Upper lobe of left lung (tissue), 6 donors: ENCODE measurements at places on chromosomes 16 and 17. TPM values are rescaled to one million over a fixed set of nuclear protein-coding genes. Genes with fewer than 3 reads are reported as not detected.
A peak's percentile ranks its signal among the peaks of the same experiment; 100 is the strongest.

DNA sequence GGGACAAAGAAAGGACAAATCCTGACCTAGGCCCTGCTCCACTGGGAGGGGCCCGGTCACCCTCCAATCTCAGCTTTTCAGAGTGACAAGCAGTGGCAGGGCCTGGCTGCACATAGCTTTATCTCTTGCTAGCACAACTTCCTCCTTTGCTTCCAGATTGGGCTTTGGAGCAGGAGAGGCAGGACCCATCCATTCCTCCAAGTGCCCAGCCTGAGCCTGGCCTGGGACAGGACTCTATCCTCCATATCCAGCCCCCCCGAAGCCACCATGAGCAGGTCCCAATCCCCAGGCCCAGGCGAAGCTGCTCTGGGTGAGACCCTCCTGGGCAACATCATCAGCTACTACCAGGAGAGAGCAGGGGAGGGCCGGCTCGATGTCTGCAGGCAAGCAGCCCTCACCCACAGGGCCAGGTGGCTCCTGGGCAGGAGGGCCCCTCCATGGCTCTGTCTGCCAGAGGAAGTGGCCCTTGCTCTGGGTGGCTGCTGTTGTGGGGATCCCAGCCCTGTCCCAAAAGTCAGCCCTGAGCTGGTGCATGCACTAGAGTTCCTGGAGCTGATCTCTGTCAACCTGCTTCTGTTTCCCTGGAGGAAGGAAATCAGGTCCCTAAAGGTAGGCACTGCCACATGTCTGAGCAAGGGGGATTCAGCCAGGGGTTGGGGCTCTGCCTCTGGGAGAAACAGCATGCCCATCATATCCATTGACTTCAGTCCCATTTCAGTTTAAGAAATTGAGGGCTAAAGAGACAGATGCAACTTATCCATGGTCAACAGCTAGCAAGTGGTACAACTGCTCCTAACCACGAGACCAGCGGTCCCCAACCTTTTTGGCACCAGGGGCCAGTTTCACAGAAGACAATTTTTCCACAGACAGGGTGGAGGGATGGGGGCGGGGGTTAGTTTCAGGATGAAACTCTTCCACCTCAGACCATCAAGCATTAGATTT is 58.9 kb downstream of the TK2 start:
- H3K27me3 ChIP-seq = no peaks in the 10 kb centered on the region
- no peaks in the 10 kb centered on the region for H3K36me3 ChIP-seq
- DNase-seq = peak; percentile 21

DNA sequence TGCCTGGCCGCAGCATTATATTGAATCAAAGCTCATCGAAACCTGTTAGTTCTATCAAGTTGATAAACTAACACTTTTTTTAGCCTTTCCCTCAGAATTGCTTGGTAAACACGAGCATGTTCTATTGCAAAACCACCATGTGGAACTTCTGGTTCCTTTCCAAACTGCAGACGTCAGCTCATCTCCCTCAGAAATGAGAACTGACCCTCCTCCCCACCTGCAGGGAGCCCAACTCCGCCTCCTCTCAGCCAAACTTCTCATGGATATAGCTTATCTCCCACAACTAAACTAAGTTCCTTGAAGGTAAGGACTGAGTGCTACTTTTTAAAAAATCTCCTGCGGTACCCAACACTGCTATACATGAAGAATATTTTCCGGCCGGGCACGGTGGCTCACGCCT is 6.7 kb downstream of the SHMT1 start:
- peaks cover 18% of the 10 kb centered on the region for H3K4me1 ChIP-seq
- peak overlapping the region; percentile 59 for H3K27ac ChIP-seq
- H3K27me3 ChIP-seq = no peaks in the 10 kb centered on the region
- peak; percentile 70 for DNase-seq
- H3K36me3 ChIP-seq = peaks cover 9% of the 10 kb centered on the region

- no peaks in the 10 kb centered on the region for H3K4me1 ChIP-seq
- no peak overlapping the region for H3K27ac ChIP-seq
- no peaks in the 10 kb centered on the region for H3K36me3 ChIP-seq
- no peak overlapping the region for H3K4me3 ChIP-seq
- no peaks in the 10 kb centered on the region for H3K27me3 ChIP-seq
Observed at GRCh38 chr17:61279476-61280145, 120.0 kb upstream of the TBX2 start.

- H3K27me3 ChIP-seq = no peaks in the 10 kb centered on the region
- no peak overlapping the region for H3K27ac ChIP-seq
- no peaks in the 10 kb centered on the region for H3K36me3 ChIP-seq
- no peak for DNase-seq
Observed at GRCh38 chr16:20401066-20401465, 3.5 kb downstream of the PDILT start.

DNA sequence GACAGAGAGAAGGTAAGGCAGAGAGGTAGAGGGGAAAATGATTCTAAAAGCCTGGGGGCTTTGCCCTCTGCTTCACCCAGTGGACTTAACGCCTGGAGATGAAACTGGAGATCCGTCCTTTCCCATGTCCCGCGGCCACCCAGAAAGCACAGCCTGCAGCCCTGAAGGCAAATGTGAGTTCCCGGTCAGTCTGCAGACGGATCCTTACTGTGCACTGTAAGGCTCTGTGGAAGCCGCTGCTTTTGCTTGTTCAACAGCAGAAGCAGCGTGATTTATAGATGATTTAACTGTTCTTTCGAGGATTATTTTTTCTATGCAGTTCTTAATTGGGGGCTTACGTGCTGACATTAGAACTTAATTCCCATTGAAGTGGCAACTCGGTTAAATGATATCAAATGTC is 290.4 kb downstream of the FOXL1 start:
- H3K27ac ChIP-seq = no peak overlapping the region
- H3K36me3 ChIP-seq = no peaks in the 10 kb centered on the region
- no peak for DNase-seq

- no peak overlapping the region for H3K4me3 ChIP-seq
- no peak overlapping the region for H3K27ac ChIP-seq
- DNase-seq = peak; percentile 53
- no peaks in the 10 kb centered on the region for H3K4me1 ChIP-seq
- no peaks in the 10 kb centered on the region for H3K27me3 ChIP-seq
Observed at GRCh38 chr16:87100306-87101058, 216.7 kb downstream of the C16orf95 start.

DNA sequence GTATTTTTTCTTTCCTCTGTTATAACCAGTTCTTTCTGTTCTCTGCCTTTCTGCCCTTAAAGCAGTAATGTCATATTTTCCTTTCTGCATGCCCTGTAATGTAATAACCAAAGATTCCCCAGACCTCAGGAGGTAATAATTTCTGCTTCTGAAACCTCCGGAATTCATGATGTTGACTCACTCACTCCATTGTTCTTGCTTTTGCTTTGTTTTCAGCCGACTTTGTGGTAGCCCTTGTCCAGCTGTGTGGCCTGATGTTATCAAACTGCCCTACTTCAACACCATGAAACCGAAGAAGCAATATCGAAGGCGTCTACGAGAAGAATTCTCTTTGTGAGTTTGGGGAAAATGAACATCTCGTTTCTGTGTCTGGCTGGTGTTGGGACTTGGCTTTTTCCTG is 55.9 kb downstream of the CDK12 start:
- H3K27me3 ChIP-seq = no peaks in the 10 kb centered on the region
- no peak for DNase-seq
- no peak overlapping the region for H3K27ac ChIP-seq
- no peak overlapping the region for H3K4me3 ChIP-seq
- no peaks in the 10 kb centered on the region for H3K4me1 ChIP-seq

- H3K4me3 ChIP-seq = no peak overlapping the region
- H3K4me1 ChIP-seq = no peaks in the 10 kb centered on the region
- no peak for DNase-seq
Observed at GRCh38 chr16:47979164-47979520, 176.7 kb downstream of the ABCC12 start.

- H3K4me3 ChIP-seq = no peak overlapping the region
- no peaks in the 10 kb centered on the region for H3K36me3 ChIP-seq
- H3K4me1 ChIP-seq = peaks cover 4% of the 10 kb centered on the region
Observed at GRCh38 chr17:15913826-15914225, 31.1 kb upstream of the ADORA2B start.

GRCh38 chr16:3027983-3028715 is 4.3 kb downstream of the THOC6 start:
- peaks cover 47% of the 10 kb centered on the region for H3K4me1 ChIP-seq
- no peaks in the 10 kb centered on the region for H3K27me3 ChIP-seq
- DNase-seq = peak; percentile 97
- no peak overlapping the region for H3K4me3 ChIP-seq
- H3K27ac ChIP-seq = no peak overlapping the region

DNA sequence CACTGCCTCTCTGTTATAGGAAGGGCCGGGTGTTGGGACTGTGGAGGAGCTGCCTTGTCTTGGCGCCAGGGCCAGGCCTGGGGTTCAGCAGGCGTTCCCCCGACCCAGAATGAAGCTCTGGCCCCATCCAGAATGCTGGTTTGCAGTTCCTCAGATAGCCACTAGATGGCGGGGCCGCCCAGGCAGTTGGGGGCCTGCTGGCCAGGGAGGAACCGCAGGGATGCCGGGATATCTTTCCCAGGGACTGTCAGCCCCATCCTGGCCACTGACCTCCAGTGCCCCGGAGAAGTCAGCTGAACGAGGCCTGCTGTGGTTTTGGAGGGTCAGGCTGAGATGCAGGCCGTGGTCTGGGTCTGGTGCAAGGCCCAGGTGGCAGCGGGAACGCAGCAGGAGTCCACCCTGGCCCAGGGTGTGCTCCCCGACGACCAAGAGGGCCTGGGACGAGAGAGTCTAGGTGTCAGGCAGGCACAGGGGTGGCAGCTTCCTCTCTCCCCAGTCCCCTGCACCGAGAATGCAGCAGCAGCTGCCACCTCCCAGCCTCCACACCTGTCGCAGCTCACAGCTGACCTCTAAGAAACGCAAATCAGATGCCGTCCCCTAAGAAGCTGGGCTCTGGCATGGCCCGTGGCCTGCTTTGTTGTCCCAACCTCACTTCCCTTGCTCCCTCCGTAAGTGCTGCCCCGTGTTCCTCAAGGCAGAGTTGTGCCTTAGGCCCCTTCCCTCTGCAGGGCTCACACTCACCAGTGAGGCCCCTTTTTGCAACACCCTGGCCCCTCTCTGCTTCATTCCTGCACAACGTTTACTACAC is 51.2 kb downstream of the RMI2 start:
- peak; percentile 83 for DNase-seq
- no peak overlapping the region for H3K4me3 ChIP-seq
- H3K27me3 ChIP-seq = no peaks in the 10 kb centered on the region
- no peaks in the 10 kb centered on the region for H3K36me3 ChIP-seq
- H3K27ac ChIP-seq = no peak overlapping the region
- peaks cover 11% of the 10 kb centered on the region for H3K4me1 ChIP-seq

DNA sequence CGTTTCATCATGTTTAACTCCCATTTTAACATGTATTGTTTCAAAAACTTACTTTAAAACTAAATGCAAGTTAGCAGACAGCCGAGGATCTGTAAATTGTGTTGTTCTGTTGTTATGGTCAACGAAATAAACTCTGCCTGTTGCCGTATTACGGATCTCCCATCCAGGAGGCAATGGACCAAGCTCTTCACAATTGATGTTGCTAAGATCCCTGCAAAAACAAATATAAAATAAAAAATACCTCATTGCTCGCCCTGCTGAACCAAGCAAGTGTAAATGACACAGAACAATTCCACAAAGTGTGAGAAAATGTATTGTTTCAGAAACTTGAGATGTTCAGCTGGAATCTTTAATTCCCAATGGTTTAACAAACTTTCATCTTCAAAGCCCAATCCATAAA is 65.0 kb downstream of the CEP95 start:
- H3K4me1 ChIP-seq = peaks cover 5% of the 10 kb centered on the region
- H3K4me3 ChIP-seq = no peak overlapping the region
- H3K27me3 ChIP-seq = no peaks in the 10 kb centered on the region
- peaks cover 9% of the 10 kb centered on the region for H3K36me3 ChIP-seq

- peak; percentile 81 for DNase-seq
- H3K4me3 ChIP-seq = no peak overlapping the region
- peaks cover 52% of the 10 kb centered on the region for H3K4me1 ChIP-seq
- peak overlapping the region; percentile 62 for H3K27ac ChIP-seq
- H3K27me3 ChIP-seq = no peaks in the 10 kb centered on the region
- peaks cover 6% of the 10 kb centered on the region for H3K36me3 ChIP-seq
Observed at GRCh38 chr17:57889892-57890856, 40.3 kb upstream of the MRPS23 start.

- no peak overlapping the region for H3K27ac ChIP-seq
- H3K36me3 ChIP-seq = no peaks in the 10 kb centered on the region
- H3K4me1 ChIP-seq = no peaks in the 10 kb centered on the region
- no peaks in the 10 kb centered on the region for H3K27me3 ChIP-seq
- H3K4me3 ChIP-seq = no peak overlapping the region
Observed at GRCh38 chr17:70629902-70630301, 460.6 kb downstream of the KCNJ2 start.

- H3K4me3 ChIP-seq = no peak overlapping the region
- no peak overlapping the region for H3K27ac ChIP-seq
- no peak for DNase-seq
- no peaks in the 10 kb centered on the region for H3K36me3 ChIP-seq
Observed at GRCh38 chr16:80591071-80591915, 50.5 kb downstream of the DYNLRB2 start.

The ZNRF1 gene
- 21.5 TPM for total RNA-seq

The MYO15A gene
- total RNA-seq = 2.0 TPM

The TAT gene
- 0.88 TPM for total RNA-seq

The PRR15L gene
- total RNA-seq = 105 TPM
